Coronary artery (tissue), 2 donors: ENCODE measurements at places on chromosomes 4 and X.

DNA sequence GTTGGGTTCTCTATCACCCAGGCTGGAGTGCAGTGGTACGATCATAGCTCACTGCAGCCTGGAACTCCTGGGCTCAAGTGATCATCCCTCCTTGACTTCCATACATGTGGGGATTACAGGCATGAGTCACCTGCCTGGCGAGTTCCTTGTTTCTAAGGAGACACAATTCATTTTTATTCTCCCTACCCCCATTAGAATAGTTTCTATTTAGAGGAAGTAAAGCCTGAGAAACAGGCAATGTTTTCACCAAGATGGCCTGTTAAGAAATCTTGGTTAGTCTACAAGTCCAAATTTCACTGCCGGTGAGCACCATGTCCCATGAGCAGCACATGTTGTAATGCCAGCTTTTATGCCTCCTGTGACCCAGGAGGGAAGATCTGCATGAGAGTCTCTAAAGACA is 5.7 kb downstream of the CYBB start:
- DNase-seq = no peak

- no peak for DNase-seq
Observed at GRCh38 chrX:38240541-38240940, 19.9 kb upstream of the SRPX start.

- no peak for DNase-seq
Observed at GRCh38 chr4:103938488-103938887, 218.7 kb upstream of the TACR3 start.

GRCh38 chr4:147518846-147519767 is 38.2 kb downstream of the EDNRA start:
- DNase-seq = no peak

GRCh38 chr4:71275004-71275403 is 63.8 kb upstream of the SLC4A4 start:
- no peak for DNase-seq

GRCh38 chrX:67351411-67351810 is 192.4 kb upstream of the AR start:
- DNase-seq = no peak

DNA sequence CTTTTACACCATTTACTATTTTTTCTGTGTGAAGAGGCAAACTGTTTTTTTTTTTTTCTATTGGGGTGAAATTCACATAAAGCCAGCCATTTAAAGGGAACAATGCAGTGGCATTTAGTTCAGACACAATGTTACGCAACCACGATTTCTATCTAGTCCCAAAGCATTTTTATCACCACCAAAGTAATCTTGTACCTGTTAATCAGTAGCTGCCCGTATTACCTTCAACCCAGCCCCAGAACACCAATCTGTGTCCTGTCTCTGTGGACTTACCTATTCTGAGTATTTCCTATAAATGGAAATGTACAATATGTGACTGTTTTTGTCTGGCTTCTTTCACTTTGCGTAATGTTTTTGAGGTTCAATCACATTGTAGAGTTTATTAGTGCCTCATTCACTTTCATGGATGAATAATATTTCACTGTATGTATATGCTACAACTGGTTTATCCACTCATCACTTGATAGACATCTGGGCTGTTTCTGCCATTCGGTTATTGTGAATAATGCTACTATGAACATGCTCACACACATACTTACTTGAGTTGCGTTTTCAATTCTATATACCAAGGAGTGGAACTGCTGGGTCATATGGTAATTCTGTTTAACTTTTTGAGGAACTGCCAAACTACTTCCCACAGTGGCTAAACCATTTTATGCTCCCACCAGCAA is 116.2 kb downstream of the CDS1 start:
- no peak for DNase-seq

DNA sequence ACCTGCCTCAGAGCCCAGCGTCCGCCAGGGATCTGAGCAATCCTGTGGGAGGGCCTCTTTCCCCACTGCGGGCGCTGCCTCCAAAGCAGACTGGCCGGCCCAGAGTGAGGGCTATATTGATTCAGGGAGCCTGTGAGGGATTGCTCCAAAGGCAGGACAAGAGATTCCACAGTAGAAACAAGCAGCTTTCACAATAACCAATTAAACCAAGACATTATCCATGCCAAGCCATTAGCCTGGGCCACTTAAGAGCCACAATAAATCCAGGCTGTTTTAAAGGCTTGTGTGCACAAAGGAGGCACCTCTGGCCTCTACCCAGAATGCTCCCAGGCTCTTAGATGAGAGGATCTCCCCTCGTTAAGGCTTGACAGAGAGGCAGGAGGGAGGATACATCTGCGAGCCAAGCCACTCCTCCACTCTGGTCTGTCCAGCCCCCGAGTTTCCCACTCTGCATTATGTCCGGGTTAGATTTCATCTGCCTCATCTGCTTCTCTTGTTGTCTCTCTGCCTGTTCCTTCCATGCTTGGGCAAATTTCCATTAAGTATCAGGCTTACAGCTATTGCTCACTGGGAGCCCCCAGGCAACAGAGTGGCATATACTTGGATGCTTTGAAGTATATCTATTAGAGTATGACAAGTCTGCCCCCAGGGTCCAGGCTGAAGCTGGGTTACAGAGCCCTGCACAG is 357.9 kb downstream of the UNC5C start:
- no peak for DNase-seq

- DNase-seq = no peak
Observed at GRCh38 chrX:83658731-83659130, 150.6 kb downstream of the POU3F4 start.

DNA sequence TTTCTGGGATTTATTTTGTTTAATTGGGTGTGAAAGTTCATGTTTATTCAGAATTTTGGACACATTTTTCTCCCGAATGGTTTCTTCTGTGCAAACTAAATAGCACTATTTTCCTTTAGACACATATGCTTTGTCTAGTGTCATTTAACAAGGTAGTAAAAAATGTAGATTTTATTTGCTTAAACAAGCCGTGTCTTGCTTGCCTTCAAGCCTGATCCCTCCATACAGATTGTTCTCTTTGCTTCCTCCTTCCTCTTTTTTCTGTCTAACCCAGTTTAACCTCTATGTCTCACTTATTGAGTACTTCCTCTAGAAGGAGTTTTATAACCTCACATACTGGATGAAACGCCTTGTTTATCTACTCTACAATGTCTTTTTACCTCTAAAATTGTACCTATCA is 211.8 kb downstream of the NPFFR2 start:
- DNase-seq = no peak

DNA sequence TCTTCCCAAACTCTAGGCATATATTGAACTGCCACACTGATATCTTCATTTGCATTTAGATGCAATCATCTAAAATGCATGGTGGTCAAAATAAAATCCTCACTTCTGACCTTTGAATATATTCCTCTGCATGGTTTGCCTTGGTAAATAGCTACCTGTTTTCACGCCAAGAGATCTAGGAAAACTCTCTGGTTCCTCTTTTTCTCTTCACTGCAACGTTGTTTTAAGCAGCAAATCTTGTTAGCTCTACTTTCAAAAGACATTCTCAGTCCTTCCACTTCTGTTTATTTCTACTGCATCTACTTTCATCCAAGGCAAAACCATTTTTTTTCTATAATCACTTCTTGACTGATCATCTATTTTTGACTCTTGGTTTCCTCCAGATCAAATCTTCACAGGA is 1001.6 kb upstream of the GRID2 start:
- DNase-seq = no peak

- no peak for DNase-seq
Observed at GRCh38 chr4:41645728-41646390, 102.7 kb downstream of the PHOX2B start.

GRCh38 chrX:87397103-87397886 is 120.3 kb upstream of the KLHL4 start:
- no peak for DNase-seq

DNA sequence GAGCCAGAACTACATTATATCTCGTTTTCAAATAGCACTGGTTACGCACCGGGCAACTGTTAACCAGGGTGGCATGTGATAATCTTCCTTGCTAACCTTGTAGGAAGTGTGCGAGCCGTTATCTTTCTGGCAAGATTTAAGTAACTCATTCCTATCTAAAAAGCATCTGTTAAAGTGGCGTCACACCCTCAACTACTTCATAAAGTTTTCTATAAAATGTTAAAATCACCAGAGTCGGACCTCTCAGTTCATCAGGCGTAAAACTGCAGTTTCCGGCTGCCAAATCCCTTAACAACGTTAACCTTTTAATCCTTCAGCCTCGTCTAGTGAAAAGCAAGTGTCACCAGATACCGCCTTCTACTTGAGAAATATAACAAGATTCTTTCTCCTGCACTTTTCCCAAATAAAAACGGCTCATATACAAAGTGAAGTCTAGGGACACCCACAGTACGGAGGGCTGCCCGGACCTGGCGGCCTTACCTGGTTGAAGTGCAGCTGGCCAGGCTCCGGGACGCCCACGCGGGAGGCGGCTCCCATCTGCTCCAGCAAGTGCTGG is 1.2 kb downstream of the SLC39A8 start:
- no peak for DNase-seq

DNA sequence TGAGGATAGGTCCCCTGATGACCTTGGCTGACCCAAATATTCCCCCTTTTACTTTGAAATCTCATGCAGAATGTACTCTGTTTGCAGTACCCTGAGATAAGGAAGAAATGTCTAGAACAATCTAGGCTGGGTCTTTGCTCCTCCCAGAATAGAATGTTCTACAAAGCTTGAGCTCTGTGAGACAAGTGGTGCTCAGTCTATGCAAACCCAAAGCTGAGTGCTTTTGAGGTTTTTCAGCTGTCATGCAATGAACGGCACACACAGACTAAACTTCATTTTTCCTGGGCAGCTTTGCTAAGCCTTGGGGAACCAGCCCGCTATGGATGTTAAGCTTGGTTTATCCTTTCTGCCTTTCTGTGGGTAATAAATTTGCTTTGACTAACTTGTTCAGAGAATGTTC is 513.6 kb downstream of the FAT4 start:
- DNase-seq = no peak

DNA sequence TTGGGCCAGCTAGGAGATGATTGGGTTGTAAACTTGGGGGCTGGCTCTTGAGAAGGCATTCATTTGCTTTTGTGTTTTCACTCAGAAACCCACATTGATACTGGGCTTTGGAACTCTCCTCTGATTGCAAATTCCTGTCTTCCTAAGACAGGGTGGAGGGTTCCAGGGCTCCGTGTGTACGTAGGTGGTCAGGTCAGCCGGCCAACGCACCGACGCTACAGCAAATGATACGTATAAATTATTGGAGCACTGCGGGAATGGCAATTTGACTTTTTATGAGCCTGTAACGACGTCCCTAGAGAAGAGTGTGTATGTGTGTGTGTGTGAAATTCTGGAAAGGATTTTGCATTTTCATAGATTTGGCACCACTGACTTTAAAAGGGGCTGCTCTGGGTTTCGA is 236.9 kb downstream of the SHOX start:
- no peak for DNase-seq

DNA sequence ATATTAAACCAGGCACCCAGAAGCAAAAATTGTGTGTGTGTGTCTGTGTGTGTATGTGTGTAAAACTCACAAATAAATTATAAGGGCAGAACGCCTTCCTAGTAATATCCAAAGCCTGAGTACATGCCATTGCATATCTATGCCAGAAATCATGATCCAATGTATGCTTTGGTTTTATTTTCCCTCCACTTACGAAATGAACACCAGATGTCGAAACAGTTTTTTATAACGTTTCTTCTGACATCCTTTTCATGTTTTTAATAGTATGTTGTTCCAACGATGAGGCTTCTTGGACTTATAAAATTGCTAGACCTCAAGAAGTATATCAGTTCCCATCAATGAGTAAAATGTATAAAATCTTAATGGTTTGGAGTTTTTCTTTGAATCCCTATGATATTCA is 55.4 kb downstream of the KCNIP4 start:
- no peak for DNase-seq

DNA sequence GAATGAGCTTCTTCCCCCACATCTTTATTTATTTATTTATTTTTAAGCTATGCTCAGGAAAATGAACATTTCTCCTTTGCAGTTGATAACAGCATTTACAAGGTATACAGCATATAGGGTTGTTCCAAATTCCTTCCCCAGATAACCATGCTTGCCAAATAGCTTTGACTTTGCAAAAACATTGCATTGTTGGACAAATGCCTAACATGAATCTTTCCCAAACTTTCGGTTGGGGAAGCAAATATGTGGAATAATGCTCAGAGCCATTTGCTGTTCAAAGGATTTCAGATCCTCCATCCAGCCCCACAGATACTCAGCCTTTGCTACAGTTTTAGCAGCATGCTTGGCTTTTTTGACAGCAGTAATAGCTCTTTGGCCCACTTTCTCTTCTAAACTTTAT is 127.2 kb upstream of the AGA start:
- no peak for DNase-seq

DNA sequence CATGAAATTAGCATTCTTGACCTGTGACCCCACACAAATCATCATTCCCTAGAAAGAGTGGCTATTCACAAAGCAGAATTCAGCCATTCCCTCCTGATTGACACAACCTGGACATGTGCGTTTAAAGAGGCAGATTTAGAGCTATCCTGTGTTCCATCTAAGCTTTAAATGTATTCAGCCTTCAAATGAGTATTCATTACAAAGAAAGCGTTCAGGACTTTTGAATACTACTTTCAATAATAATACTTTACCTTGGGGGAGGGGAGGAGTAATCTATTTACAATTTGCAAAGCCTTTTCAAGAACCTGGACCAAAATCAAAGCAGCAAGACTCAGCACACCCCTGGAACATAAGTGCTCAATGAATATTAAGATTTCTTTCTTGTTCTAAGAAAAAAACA is 22.5 kb upstream of the GPC4 start:
- no peak for DNase-seq

GRCh38 chrX:2572740-2573139 is 72.0 kb upstream of the DHRSX start:
- DNase-seq = no peak

DNA sequence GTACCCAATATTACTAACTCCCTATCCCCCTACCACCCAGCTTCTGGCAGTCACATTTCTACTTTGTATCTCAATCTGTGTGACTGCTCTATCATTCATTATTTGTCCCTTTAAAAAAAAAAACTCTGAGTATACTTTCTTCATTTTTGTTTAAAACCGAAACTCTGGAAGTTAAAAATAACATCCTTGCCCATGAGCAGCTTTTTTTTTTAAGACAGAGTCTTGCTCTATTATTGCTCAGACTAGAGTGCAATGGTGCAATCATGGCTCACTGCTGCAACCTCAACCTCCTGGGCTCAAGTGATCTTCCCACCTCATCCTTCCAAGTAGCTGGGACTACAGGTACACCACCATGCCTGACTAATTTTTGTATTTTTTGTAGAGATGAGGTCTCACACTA is 15.8 kb downstream of the UBE2K start:
- no peak for DNase-seq

GRCh38 chr4:46388857-46389256 is 1.1 kb downstream of the GABRA2 start:
- no peak for DNase-seq

DNA sequence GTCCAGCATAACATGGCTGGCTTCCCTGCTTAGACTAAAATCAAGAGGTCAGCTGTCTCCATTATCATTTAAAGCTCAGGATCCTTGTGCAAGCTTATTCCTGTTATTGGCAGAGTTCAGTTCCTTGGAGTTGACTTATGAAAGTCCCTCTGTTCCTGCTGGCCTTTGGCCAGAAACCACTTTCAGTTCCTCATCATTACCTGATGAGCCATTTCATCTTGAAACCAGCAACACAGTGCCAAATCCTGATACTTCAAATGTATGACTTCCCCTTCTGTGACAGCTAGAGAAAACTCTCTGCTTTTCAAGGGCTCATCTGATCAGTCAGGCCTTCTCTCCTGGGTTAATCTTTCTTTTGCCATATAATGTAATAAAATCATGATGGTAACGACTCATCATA is 110.6 kb upstream of the FSTL5 start:
- DNase-seq = no peak

- no peak for DNase-seq
Observed at GRCh38 chr4:85061974-85062373, 95.5 kb upstream of the WDFY3 start.

GRCh38 chr4:15912961-15913630 is 25.4 kb downstream of the FGFBP1 start:
- DNase-seq = no peak
